Natural killer cell treated with Interleukin-12 subunit alpha and Interleukin-12 subunit beta and Interleukin-15 and Interleukin-18, amount 100 ng/mL, for 72 hours (primary cell): ENCODE measurements at places on chromosomes 7 and 10.

- no peaks in the 10 kb centered on the region for H3K27me3 ChIP-seq
- H3K4me1 ChIP-seq, result peaks cover 56% of the 10 kb centered on the region
- peak overlapping the region; percentile 84 for H3K4me3 ChIP-seq
- peaks cover 18% of the 10 kb centered on the region for H3K36me3 ChIP-seq
- DNase-seq, result peak; percentile 83
These were observed 48.4 kb downstream of the SHH start for GRCh38 chr7:155763691-155764437.

- H3K27ac ChIP-seq, result no peak overlapping the region
- no peak for DNase-seq
- H3K4me3 ChIP-seq, result no peak overlapping the region
- H3K36me3 ChIP-seq, result no peaks in the 10 kb centered on the region
These were observed 18.5 kb downstream of the ZNF277 start for GRCh38 chr7:112225006-112225405.

- no peak for DNase-seq
- H3K27ac ChIP-seq, result no peak overlapping the region
- H3K27me3 ChIP-seq, result peaks cover 15% of the 10 kb centered on the region
- no peaks in the 10 kb centered on the region for H3K4me1 ChIP-seq
- no peaks in the 10 kb centered on the region for H3K36me3 ChIP-seq
- no peak overlapping the region for H3K4me3 ChIP-seq
These were observed 23.4 kb downstream of the LEP start for GRCh38 chr7:128264477-128264876.

- peaks cover 39% of the 10 kb centered on the region for H3K36me3 ChIP-seq
- no peak overlapping the region for H3K4me3 ChIP-seq
- no peaks in the 10 kb centered on the region for H3K27me3 ChIP-seq
- no peak overlapping the region for H3K27ac ChIP-seq
- DNase-seq, result no peak
These were observed 49.7 kb downstream of the BZW2 start for GRCh38 chr7:16695621-16696237.

- H3K36me3 ChIP-seq, result no peaks in the 10 kb centered on the region
- no peaks in the 10 kb centered on the region for H3K27me3 ChIP-seq
- H3K27ac ChIP-seq, result no peak overlapping the region
- H3K4me1 ChIP-seq, result no peaks in the 10 kb centered on the region
- no peak overlapping the region for H3K4me3 ChIP-seq
- no peak for DNase-seq
These were observed 603.4 kb upstream of the AUTS2 start for GRCh38 chr7:68994841-68995240.

DNA sequence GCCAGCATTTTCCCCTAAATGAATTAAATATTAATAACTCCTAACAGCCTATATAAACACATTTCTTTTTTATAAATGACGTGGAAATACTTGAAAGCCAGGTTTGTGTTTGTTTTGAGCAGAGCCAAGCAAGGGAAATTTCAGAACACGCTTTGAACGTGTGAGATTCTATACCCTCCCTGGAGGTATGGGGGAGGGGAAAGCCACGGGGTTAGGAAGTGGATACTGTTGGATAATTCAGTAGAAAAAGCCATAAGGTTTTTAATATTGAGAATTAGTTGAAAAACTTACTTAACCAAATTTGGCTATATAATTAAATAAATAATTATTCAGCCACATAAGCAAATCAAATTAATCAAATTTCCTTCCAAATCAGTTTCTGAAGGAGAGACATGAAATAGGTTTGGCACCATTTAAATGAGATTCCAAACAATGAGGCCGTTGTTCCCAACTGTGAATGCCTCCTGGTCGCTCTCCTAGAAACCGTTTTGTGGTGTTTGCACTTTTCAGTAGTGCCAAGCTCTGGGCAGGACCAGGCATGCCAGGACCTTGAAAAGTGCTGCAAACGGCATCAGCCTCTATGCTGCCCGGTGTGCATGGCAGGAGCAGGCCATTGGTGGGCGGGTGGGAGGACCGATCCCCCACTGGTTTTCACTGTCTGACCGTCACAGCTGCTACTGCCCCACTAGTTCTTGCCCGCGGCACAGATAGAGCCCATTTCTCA, 88.1 kb downstream of the SEPTIN14 start:
- no peak overlapping the region for H3K4me3 ChIP-seq
- H3K27ac ChIP-seq, result no peak overlapping the region
- H3K36me3 ChIP-seq, result no peaks in the 10 kb centered on the region
- H3K4me1 ChIP-seq, result no peaks in the 10 kb centered on the region
- H3K27me3 ChIP-seq, result no peaks in the 10 kb centered on the region
